ENCODE measurements at places on chromosomes 2 and 18.

DNA sequence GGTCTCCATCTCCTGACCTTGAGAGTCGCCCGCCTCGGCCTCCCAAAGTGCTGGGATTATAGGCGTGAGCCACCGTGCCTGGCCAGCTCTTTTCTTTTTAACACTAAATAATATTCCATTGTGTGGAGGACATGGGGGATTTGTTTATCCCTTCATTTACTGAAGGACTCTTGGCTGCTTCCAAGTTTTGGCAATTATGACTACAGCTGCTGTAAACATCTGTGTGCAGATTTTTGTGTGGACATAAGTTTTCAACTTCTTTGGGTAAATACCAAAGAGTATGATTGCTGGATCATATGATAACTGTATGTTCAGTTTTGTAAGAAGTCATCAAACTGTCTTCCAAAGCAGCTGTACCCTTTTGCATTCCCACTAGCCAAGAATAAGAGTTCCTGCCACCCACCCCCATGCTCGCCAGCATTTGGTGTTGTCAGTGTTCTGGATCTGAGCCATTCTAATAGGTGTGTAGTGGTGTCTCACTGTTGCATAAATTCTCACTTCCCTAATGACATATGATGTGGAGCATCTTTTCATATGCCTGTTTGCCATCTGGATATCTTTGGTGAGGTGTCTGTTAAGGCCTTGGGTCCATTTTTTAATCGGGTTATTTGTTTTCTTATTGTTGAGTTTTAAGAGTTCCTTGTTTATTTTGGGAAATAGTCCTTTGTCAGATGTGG is 52.2 kb downstream of the TNFRSF11A start:
- DNase-seq = no peak

- DNase-seq = no peak
These were observed 176.8 kb downstream of the RTP5 start for GRCh38 chr2:242046206-242046826.

DNA sequence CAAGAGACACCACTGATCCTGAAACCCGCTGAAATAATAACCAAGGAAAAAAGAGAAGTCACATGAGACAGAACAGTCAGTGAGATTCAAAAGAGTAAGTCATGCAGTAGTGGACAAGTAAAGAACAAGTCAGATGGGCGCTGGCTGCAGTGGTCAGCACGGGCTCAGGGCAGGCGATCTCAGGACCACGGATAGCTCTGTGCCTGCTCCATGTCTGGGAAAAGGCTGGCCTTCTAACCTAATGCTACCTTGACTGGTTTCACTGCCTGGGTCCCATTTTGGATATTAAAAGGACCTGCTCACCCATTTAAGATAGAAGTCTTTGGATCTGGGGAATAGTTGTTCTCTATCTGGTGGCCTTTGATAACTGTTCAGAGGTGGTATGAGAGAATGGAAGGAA is 61.7 kb upstream of the LCLAT1 start:
- DNase-seq = no peak

- DNase-seq = no peak
These were observed 100.3 kb upstream of the NEDD4L start for GRCh38 chr18:57943723-57944122.

DNA sequence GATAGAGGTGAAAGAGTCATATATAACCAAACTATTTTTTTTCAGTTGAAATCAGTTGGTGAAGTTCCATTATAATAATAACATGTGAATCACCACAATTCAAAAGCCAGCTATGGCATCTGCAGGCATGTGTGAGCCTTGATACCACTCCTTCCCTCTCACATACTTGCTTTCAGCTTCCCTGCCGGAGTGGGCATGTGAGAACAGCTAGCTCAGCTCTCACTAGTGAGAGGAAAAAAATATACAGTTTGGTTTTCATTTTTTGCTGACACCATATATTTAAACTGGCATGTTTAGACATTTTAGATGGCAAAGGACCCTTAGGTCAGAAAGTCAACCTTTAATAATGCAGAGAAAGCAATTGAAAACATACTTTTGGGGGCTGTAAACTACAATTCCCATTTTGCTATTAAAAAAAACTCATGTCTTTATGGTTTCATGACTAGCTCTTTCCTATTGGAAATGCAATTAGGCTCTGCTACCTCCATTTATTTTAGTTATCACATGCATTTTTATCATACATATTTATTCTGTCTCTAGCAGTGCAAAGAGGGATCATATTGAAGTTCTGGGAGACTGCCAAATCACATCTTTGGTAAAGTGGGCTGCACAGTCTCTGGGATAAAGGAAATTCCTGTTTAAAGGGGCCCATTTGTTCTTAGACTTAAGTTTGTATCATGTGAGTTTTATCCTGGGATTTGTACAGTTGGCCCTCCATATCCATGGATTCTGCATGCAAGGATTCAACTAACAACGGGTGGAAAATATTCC is 33.2 kb upstream of the SLC40A1 start:
- DNase-seq = no peak

GRCh38 chr2:43221124-43221762 is 5.2 kb downstream of the ZFP36L2 start:
- no peak for DNase-seq

DNA sequence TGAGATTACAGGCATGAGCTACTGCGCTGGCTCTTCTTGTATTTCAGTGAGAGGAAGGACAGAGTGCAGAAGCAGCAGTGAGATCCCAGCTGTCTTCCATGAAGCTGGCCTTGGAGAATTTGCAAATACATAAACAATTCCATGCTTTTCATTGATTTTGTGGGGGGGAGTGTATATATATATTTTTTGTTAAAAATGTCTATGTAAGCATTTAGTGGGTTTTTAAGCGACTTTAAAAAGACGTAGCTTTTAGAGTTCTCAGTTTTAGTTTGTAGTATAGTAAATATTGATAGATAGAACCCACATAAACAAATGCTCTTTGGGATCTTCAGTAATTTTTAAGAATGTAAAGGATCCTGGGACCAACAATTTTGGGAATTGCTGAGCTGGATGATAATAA is 6.3 kb downstream of the RBFA start:
- no peak for DNase-seq

- DNase-seq = no peak
These were observed 17.1 kb upstream of the SNED1 start for GRCh38 chr2:240981280-240981679.

DNA sequence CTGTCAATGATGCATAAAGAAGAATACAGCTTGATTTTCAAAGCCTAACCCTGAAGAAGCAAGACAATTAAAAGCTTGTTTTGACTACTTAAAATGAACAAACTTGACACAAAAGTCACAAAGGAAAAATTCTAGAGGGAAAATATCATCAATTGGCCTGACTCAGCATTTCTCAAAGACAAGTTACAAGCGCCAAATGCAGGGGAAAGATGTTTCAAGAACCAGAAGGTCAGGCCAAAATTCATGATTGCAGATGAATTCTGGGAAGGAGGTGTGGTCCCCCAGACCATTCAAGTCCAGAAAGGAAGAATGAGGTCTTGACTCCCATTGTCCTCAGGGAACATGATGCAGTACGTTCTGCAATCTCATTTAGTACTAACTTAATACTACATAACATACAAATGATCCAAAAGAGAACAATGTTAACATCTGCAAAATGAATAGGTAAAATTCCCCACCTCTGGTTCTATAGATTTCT is 64.5 kb downstream of the FAM210A start:
- DNase-seq = no peak

GRCh38 chr18:68219274-68219673 is 495.6 kb downstream of the TMX3 start:
- no peak for DNase-seq

GRCh38 chr2:60861736-60862135 is 19.6 kb upstream of the REL start:
- DNase-seq = no peak

GRCh38 chr2:98334439-98335078 is 11.7 kb upstream of the CNGA3 start:
- DNase-seq = no peak

- no peak for DNase-seq
These were observed 273.2 kb downstream of the BCL2 start for GRCh38 chr18:63046375-63046774.
